Right kidney (tissue), 9 donors: ENCODE measurements at places on chromosomes 2 and 18.

- no peak for DNase-seq
These were observed 371 bp downstream of the MDH1B start for GRCh38 chr2:206764673-206765241.

- DNase-seq: peak; percentile 29
These were observed 447.5 kb upstream of the FSIP2 start for GRCh38 chr2:185291035-185291647.

- no peak for DNase-seq
These were observed 6.9 kb upstream of the EHBP1 start for GRCh38 chr2:62698653-62699052.

DNA sequence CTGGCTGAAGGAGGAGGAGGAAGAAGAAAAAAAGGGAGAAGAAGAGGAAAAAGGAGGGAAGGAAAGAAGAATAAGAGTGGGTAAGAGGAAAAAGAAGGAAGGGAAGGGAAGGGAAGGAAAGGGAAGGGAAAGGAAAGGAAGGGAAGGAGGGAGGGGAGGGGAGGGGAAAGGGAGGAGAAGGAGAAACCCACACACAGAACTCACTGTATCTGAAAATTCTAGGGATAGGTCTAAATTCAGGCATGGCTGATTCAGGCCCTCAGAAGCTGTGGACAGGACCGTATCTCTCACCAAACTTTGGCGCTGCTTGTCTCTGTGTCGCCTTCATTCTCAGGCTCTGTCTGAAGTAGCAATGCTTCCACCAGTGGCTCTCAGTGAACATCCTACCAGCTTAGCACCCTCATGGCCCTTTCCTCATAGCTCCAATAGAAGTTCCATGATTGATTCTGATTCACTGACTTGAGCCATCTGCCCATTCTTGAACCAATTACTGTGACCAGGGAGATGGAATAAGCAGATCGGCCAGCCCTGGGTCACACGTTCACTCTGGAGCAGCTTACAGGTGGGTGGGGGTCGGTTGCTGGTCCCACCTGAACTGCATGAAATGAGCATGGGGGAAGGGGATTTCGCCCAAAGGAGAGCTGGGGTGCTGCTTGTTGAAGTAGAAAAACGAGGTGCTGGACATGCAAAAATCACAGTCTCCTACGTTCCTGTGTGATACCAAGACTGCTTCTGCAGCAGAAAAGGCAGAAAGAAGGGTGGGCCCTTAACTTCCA, 59.7 kb downstream of the TTC32 start:
- no peak for DNase-seq

GRCh38 chr18:62457877-62458276, 64.9 kb upstream of the ZCCHC2 start:
- DNase-seq: no peak
